CD4-positive, alpha-beta memory T cell (primary cell): ENCODE measurements at places on chromosomes 11 and 22.

GRCh38 chr11:62458212-62459002 lies 39.6 kb downstream of the SCGB1A1 start:
- H3K4me3 ChIP-seq: no peak overlapping the region
- H3K36me3 ChIP-seq: no peaks in the 10 kb centered on the region
- no peaks in the 10 kb centered on the region for H3K27me3 ChIP-seq
- no peak for DNase-seq
- no peak overlapping the region for H3K27ac ChIP-seq

DNA sequence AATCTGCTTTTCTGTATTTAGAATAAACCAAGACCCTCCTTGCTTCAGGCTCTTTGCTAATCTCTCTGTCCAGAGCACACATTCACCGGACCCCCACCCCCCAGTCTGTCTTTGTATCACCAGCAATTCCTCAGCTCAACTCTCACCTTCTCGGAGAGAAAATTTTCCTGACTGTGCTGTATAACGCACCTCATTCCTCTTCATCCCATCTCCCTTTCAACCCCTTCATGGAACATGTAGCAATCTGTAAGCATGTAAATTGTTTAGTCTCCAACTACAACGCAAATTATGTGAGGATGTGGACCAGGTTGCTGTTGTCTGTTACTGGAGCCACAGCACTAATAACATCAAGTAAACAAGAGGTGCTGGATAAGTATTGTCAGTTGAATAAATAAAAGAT lies 349.8 kb downstream of the DCDC1 start:
- no peak overlapping the region for H3K4me3 ChIP-seq
- no peaks in the 10 kb centered on the region for H3K4me1 ChIP-seq
- no peaks in the 10 kb centered on the region for H3K36me3 ChIP-seq
- H3K27me3 ChIP-seq: no peaks in the 10 kb centered on the region

- DNase-seq: no peak
- H3K36me3 ChIP-seq: no peaks in the 10 kb centered on the region
- peak overlapping the region; percentile 96 for H3K27ac ChIP-seq
Observed at GRCh38 chr11:33258631-33259205, 1.5 kb downstream of the HIPK3 start.

DNA sequence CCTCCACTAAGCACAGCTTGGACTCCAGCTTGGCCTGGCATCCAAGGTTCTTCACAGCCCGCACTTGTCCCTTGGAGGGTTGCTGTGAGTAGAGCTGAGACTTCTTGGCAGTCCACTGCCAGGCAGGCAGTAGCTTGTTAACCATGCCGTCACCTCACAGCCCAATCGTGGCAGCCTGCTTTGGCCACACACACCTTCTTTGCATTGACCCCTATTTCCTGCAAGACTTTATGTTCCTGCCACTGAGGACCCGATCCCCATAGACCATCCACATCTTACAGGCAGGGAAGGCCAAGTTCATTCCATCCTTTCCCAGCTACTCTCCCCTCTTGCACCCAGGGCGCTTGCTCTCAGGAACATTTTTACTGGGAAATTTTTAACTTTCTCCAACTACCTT lies 2.5 kb upstream of the PYGM start:
- peaks cover 38% of the 10 kb centered on the region for H3K36me3 ChIP-seq
- H3K27me3 ChIP-seq: no peaks in the 10 kb centered on the region
- peak overlapping the region; percentile 47 for H3K27ac ChIP-seq
- DNase-seq: no peak
- no peak overlapping the region for H3K4me3 ChIP-seq
- peaks cover 77% of the 10 kb centered on the region for H3K4me1 ChIP-seq

GRCh38 chr11:18844753-18845367 lies 53.3 kb upstream of the PTPN5 start:
- DNase-seq: no peak
- H3K27me3 ChIP-seq: no peaks in the 10 kb centered on the region
- H3K4me1 ChIP-seq: no peaks in the 10 kb centered on the region
- H3K36me3 ChIP-seq: no peaks in the 10 kb centered on the region

DNA sequence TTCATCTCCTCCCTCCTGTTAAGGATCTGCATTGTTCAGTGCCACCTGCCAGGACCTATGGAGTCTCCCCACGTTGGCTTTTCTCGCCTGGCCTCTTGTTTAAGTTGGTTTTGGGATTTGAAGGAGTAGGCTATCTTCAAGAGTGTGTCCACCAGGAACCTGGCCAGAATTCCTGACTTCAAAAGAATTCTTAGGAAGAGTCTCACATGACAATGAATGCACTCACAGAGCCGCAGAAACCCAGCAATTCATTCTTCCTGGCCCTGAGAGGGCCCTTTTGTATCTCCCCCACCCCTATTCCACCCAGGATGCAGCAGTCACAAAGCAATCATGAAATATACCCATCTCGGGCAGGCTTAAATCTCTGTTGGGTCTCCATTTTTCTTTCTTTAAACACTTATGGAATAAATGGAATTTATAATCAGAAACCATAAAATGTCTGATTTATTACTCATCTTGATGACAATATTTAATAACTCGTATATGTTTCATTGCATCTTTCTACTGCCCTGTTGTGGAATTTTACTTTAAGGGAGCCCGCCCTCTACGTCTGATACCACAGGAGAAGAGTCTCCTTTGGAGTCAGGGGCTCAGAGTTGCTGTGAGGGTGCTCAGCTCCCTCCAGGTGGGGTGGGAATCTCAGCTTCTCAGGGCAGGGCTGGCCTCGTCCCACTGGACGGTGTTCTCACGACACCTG lies 507.0 kb downstream of the NTM start:
- no peak overlapping the region for H3K4me3 ChIP-seq
- no peaks in the 10 kb centered on the region for H3K36me3 ChIP-seq
- no peaks in the 10 kb centered on the region for H3K4me1 ChIP-seq
- H3K27ac ChIP-seq: no peak overlapping the region

GRCh38 chr11:22337596-22338485 lies at the start of gene SLC17A6:
Gene SLC17A6, plus strand, starts transcription at chr11:22338381. Its CDS starts 153 bp downstream, at chr11:22338534.
- H3K4me3 ChIP-seq: no peak within 1 kb of the TSS
- H3K27ac ChIP-seq: no peak within 1 kb of the TSS
- H3K27me3 ChIP-seq: peaks cover 42% of the 10 kb centered on the region
- DNase-seq: no peak
- no peaks in the 10 kb centered on the region for H3K36me3 ChIP-seq

DNA sequence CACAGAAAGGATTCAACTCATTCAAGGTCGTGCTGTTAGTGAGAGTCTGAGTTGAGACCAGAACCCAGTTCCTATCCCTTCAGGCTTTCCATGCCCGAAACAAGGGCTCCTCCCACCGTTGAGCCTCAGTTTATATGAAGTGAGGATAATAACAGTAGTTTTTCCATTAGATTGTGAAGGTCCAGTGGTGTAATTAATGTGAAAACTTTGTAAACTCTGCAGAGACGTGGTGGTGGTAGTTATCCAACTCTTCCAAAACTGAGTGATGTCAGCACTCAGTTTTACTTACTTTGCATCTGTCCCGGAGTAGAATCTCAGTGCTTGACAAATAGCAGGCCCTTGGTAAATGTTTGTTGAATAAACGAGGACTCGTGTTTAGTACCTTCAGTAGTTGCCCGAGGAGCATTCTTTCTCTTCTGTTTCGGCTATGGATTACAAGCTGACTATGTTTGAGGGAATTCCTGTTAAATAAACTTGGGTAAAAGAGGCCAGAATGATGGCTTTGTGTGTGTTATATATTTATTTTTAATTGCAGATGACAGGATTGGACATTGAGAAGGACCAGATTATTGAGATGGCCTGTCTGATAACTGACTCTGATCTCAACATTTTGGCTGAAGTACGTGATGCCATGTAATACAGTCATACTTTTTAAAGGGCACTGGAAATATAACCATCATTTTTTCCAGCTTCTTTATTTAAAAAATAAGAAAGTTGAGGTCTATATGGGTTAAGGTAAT lies 1.0 kb downstream of the REXO2 start:
- H3K4me3 ChIP-seq: peak overlapping the region; percentile 71
- H3K27me3 ChIP-seq: no peaks in the 10 kb centered on the region
- no peaks in the 10 kb centered on the region for H3K36me3 ChIP-seq
- DNase-seq: no peak
- peak overlapping the region; percentile 73 for H3K27ac ChIP-seq

- no peak overlapping the region for H3K27ac ChIP-seq
- no peaks in the 10 kb centered on the region for H3K4me1 ChIP-seq
- no peaks in the 10 kb centered on the region for H3K36me3 ChIP-seq
- no peaks in the 10 kb centered on the region for H3K27me3 ChIP-seq
- H3K4me3 ChIP-seq: no peak overlapping the region
Observed at GRCh38 chr11:59010708-59011107, 71.4 kb downstream of the GLYATL1 start.

GRCh38 chr11:133506023-133506422 lies 26.3 kb downstream of the OPCML start:
- H3K4me1 ChIP-seq: no peaks in the 10 kb centered on the region
- no peak overlapping the region for H3K4me3 ChIP-seq
- DNase-seq: no peak

DNA sequence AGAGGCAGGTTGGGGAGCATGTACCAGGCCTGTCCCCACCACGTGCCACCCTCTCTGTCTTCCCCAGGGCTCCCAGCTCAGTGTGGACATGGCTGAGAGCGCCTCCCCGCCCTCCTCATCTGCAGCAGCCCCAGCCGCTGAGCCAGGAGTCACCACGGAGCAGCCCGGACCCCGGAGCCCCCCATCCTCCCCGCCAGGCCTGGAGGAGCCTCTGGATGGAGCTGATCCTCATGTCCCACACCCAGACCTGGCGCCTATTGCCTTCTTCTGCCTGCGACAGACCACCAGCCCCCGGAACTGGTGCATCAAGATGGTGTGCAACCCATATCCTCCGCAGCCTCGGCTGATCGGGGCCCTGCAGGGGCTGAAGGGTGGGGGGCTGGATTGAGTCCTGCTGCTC lies at the start of gene CACNA1I:
TSS of gene CACNA1I (plus strand) at position 89 of the 400 bp plus-strand sequence. CDS start at position 89, 0 bp downstream.
- H3K27me3 ChIP-seq: no peaks in the 10 kb centered on the region
- DNase-seq: no peak
- H3K27ac ChIP-seq: no peak within 1 kb of the TSS
- H3K4me1 ChIP-seq: peaks cover 14% of the 10 kb centered on the region
- no peaks in the 10 kb centered on the region for H3K36me3 ChIP-seq

- DNase-seq: peak; percentile 48
- peak overlapping the region; percentile 26 for H3K27ac ChIP-seq
- no peak overlapping the region for H3K4me3 ChIP-seq
- no peaks in the 10 kb centered on the region for H3K36me3 ChIP-seq
Observed at GRCh38 chr22:42294034-42294985, 23.9 kb upstream of the TCF20 start.
